Left lung (tissue), 14 donors: ENCODE measurements at places on chromosomes 5 and 9. TPM values are rescaled to one million over a fixed set of nuclear protein-coding genes. Genes with fewer than 3 reads are reported as not detected.

DNA sequence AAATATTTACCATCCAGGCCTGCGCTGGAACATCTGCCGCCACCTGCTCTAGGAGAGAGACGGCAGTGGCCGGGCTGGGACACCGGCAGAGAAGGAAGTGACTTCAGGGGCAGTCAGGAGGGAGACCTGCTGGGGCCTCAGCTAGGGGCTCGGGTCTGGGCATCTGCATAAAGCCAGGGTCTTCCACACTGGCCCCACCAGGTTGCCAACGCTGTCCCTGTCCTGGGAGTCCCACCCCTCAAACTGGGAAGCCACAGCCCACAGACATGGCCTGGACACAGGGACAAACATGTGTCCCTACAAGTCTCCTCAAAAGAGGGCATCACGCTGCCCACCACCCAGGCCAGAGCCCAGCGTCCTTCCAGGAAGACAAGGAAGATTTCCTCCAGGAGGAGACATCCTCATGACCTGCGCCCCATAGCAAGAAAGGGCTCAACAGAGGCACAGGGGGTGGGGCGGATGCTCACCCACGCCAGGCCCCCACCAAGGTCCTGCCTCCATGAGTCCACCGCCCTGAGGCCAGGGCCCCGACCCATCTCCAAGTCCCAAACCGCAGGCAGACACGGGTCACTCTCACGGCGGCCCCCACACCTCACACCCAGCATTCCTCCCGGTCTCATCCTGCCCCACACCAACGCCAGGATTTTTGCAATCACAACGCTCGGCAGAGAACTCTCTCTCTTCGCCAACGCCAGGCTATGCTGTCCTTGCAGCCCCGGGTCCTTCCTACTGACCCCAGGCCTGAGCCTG, 9.0 kb downstream of the VAV2 start:
- no peak overlapping the region for H3K27ac ChIP-seq
- peaks cover 23% of the 10 kb centered on the region for H3K4me1 ChIP-seq
- H3K4me3 ChIP-seq = no peak overlapping the region
- no peak for DNase-seq

GRCh38 chr9:132797861-132798659, 80.0 kb downstream of the AK8 start:
- H3K27ac ChIP-seq = no peak overlapping the region
- H3K4me3 ChIP-seq = no peak overlapping the region
- peaks cover 45% of the 10 kb centered on the region for H3K27me3 ChIP-seq
- H3K36me3 ChIP-seq = no peaks in the 10 kb centered on the region
- peak; percentile 19 for DNase-seq

GRCh38 chr5:160359816-160360215, 10.6 kb downstream of the C1QTNF2 start:
- no peaks in the 10 kb centered on the region for H3K36me3 ChIP-seq
- H3K4me3 ChIP-seq = no peak overlapping the region
- H3K27me3 ChIP-seq = no peaks in the 10 kb centered on the region
- H3K27ac ChIP-seq = no peak overlapping the region

GRCh38 chr5:65334077-65334476, 147.6 kb downstream of the ADAMTS6 start:
- H3K36me3 ChIP-seq = no peaks in the 10 kb centered on the region
- no peak for DNase-seq
- H3K4me1 ChIP-seq = no peaks in the 10 kb centered on the region
- H3K27me3 ChIP-seq = no peaks in the 10 kb centered on the region
- H3K4me3 ChIP-seq = no peak overlapping the region
- no peak overlapping the region for H3K27ac ChIP-seq

- no peak for DNase-seq
- no peaks in the 10 kb centered on the region for H3K36me3 ChIP-seq
- no peak overlapping the region for H3K4me3 ChIP-seq
Observed at GRCh38 chr5:35789732-35790456, 66.8 kb upstream of the IL7R start.

- no peak overlapping the region for H3K27ac ChIP-seq
- no peaks in the 10 kb centered on the region for H3K27me3 ChIP-seq
- H3K36me3 ChIP-seq = no peaks in the 10 kb centered on the region
- no peak for DNase-seq
- H3K4me3 ChIP-seq = no peak overlapping the region
Observed at GRCh38 chr5:64149857-64150521, 15.7 kb upstream of the RNF180 start.

DNA sequence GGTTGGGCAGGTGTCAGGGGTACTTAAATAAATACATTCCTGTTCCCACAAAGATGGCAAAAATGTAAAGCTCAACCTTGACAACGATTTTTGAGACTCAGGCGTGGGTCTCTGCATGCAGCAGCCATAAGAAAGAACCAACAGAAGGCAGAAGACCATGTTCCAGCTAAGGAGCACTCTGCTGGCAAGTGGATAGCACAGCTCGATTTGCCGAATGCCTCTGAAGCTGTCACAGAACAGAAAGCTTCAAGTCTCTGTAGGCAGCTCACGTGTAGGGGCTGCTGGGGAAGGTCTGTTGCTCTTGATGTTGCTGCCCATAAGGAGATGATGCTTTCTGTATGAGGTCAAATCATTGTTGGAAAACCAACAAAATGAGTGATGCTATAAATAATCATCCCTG, 119.6 kb upstream of the GRIN3A start:
- no peaks in the 10 kb centered on the region for H3K36me3 ChIP-seq
- no peaks in the 10 kb centered on the region for H3K27me3 ChIP-seq
- no peak for DNase-seq
- H3K4me1 ChIP-seq = no peaks in the 10 kb centered on the region
- H3K27ac ChIP-seq = no peak overlapping the region
- H3K4me3 ChIP-seq = no peak overlapping the region

DNA sequence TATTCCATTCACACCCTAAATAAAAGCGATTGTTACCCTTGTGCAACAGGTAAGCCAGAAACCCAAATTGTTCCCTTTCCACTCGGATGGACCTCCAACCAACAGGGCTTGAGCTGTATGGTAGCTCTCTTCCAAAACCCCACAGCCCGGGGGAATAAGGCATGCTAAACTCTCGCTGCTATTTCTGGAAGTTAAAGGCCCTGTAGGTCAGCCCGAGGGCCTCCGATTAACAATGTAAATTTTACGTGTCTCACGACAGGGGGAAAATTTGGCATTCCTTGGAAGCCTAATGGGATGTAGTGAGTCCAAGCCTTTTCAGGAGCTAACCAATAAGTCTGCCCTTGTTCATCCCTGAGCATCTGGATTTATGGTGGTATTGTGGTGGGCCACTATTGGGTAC, 26.0 kb downstream of the CNOT8 start:
- no peak for DNase-seq
- no peaks in the 10 kb centered on the region for H3K4me1 ChIP-seq
- no peaks in the 10 kb centered on the region for H3K27me3 ChIP-seq
- no peak overlapping the region for H3K27ac ChIP-seq
- no peaks in the 10 kb centered on the region for H3K36me3 ChIP-seq

- no peaks in the 10 kb centered on the region for H3K27me3 ChIP-seq
- no peaks in the 10 kb centered on the region for H3K36me3 ChIP-seq
- H3K4me1 ChIP-seq = no peaks in the 10 kb centered on the region
- no peak for DNase-seq
- no peak overlapping the region for H3K4me3 ChIP-seq
Observed at GRCh38 chr5:104186100-104186499, 623.5 kb upstream of the NUDT12 start.

GRCh38 chr5:172612771-172613170, 28.3 kb upstream of the NEURL1B start:
- H3K27me3 ChIP-seq = no peaks in the 10 kb centered on the region
- H3K36me3 ChIP-seq = no peaks in the 10 kb centered on the region
- H3K27ac ChIP-seq = no peak overlapping the region
- no peaks in the 10 kb centered on the region for H3K4me1 ChIP-seq
- H3K4me3 ChIP-seq = no peak overlapping the region
- no peak for DNase-seq

- no peaks in the 10 kb centered on the region for H3K36me3 ChIP-seq
- H3K27ac ChIP-seq = no peak overlapping the region
- H3K4me3 ChIP-seq = no peak overlapping the region
- no peaks in the 10 kb centered on the region for H3K4me1 ChIP-seq
- DNase-seq = no peak
- H3K27me3 ChIP-seq = no peaks in the 10 kb centered on the region
Observed at GRCh38 chr9:93890436-93890935, 64.7 kb downstream of the BARX1 start.

GRCh38 chr9:4852419-4852818, 59.7 kb downstream of the RCL1 start:
- H3K4me3 ChIP-seq = no peak overlapping the region
- H3K27ac ChIP-seq = no peak overlapping the region
- no peaks in the 10 kb centered on the region for H3K27me3 ChIP-seq
- DNase-seq = no peak

GRCh38 chr9:13186091-13186490, 93.4 kb downstream of the MPDZ start:
- no peaks in the 10 kb centered on the region for H3K4me1 ChIP-seq
- no peak for DNase-seq
- peaks cover 10% of the 10 kb centered on the region for H3K36me3 ChIP-seq
- no peak overlapping the region for H3K27ac ChIP-seq

DNA sequence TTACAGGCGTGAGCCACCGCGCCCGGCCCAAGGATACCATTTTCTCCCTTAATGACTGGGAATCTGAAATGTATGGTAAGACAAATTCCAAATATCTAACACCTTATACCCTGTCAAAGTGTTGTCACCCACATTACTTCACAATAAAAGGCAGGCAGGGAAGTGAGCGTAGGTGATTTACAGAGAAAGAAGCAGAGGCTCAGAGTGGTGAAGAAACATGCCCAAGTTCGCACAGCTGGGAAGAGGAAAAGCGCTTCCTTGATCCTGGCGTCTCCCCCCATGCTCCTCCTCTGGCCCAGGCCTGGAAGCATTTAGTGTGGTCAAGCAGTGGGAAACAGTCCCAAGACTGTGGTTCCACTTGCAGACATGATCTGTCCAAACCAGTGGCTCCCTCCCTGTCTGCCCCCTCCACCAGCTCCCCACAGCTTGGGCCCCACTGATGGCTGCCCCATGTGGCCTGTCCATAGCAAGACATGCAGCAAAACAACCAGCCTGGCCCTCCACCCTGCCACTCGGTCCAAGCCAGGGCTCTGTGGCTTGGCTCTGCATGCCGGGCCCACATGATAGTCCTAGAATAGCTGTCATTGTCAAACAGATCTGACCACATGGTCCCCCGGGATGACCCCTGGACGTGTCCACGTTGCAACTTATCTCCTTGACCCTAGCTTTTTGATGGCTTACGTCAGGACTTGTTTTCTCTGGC, 107.2 kb downstream of the TTLL11 start:
- H3K27me3 ChIP-seq = no peaks in the 10 kb centered on the region
- no peak overlapping the region for H3K4me3 ChIP-seq
- no peak for DNase-seq
- H3K36me3 ChIP-seq = no peaks in the 10 kb centered on the region
- no peaks in the 10 kb centered on the region for H3K4me1 ChIP-seq
- H3K27ac ChIP-seq = no peak overlapping the region

DNA sequence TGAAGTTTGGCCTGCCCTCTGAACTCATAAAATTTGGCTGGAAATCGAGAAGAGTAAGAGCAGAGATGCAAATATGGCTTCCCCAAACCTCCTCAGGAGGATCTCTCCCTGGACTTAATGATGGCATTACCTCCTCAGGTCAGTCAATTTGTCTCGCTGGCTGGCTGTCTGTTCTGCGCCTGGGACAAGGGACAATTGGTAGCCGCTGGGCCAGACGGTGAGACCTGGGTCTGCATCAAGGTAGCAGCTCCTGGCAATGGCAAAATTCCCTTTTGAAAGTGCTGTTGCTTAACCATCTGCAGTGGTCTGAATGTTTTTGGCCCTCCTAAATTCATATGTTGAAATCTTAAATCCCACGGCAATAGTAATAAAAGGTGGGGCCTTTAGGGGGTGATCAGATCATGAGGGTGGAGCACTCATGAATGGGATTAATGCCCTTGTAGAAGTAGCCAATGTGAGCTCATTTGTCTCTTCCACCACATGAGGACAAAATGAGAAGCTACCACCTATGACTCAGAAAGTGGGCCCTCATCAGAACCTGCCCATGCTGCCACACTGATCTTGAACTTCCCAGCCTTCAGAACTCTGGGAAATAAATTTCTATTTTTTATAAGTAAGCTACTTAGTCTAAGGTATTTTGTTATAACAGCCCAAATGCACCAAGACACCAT, 439.3 kb upstream of the KLF4 start:
- H3K27me3 ChIP-seq = no peaks in the 10 kb centered on the region
- no peak for DNase-seq
- H3K4me3 ChIP-seq = no peak overlapping the region
- no peak overlapping the region for H3K27ac ChIP-seq

- peak overlapping the region; percentile 62 for H3K4me3 ChIP-seq
- H3K27me3 ChIP-seq = no peaks in the 10 kb centered on the region
- H3K4me1 ChIP-seq = no peaks in the 10 kb centered on the region
- DNase-seq = peak; percentile 12
Observed at GRCh38 chr5:157744051-157745011, 819 bp downstream of the LSM11 start.

- no peak overlapping the region for H3K27ac ChIP-seq
- H3K4me3 ChIP-seq = no peak overlapping the region
- H3K4me1 ChIP-seq = no peaks in the 10 kb centered on the region
- no peak for DNase-seq
Observed at GRCh38 chr9:14529054-14529453, 164.2 kb downstream of the ZDHHC21 start.

- peaks cover 55% of the 10 kb centered on the region for H3K4me1 ChIP-seq
- no peaks in the 10 kb centered on the region for H3K36me3 ChIP-seq
- peak; percentile 47 for DNase-seq
- peak overlapping the region; percentile 74 for H3K4me3 ChIP-seq
Observed at GRCh38 chr5:10760096-10760920, 726 bp downstream of the DAP start.

GRCh38 chr5:39197556-39197955, 21.8 kb downstream of the FYB1 start:
- H3K27me3 ChIP-seq = no peaks in the 10 kb centered on the region
- no peak overlapping the region for H3K4me3 ChIP-seq
- peaks cover 12% of the 10 kb centered on the region for H3K36me3 ChIP-seq
- no peak overlapping the region for H3K27ac ChIP-seq
- H3K4me1 ChIP-seq = no peaks in the 10 kb centered on the region

GRCh38 chr9:131769361-131769760, 29.5 kb upstream of the RAPGEF1 start:
- H3K27me3 ChIP-seq = no peaks in the 10 kb centered on the region
- H3K27ac ChIP-seq = no peak overlapping the region
- no peak overlapping the region for H3K4me3 ChIP-seq
- no peaks in the 10 kb centered on the region for H3K36me3 ChIP-seq

- H3K27ac ChIP-seq = no peak overlapping the region
- H3K36me3 ChIP-seq = no peaks in the 10 kb centered on the region
- no peak overlapping the region for H3K4me3 ChIP-seq
- no peaks in the 10 kb centered on the region for H3K27me3 ChIP-seq
- no peaks in the 10 kb centered on the region for H3K4me1 ChIP-seq
Observed at GRCh38 chr9:13684656-13685055, 405.2 kb upstream of the MPDZ start.

DNA sequence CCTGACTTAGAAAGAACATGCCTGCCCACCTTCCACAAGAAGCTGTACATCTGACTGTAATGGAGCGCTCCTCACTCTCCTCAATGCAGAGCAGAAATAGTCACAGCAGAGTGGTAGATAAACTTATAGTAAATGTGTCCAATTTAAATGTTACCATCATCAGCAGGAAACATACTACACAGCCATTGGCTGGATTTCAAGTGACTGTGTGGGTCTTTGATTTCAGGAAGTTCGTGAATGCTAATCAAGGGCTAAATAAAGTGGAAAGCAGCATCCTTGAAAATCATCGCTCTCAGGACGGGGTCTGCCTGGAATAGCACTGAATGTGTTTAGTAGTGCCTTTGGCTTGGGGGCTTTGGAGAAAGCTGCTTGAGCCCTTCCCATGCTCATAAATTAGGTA, 32.4 kb upstream of the CRHBP start:
- no peak overlapping the region for H3K27ac ChIP-seq
- H3K36me3 ChIP-seq = no peaks in the 10 kb centered on the region
- H3K4me3 ChIP-seq = no peak overlapping the region

The TLR4 gene
- polyA plus RNA-seq = 13.1 TPM

The SPATA31C1 gene
- 0.07 TPM for polyA plus RNA-seq

The PCDHB2 gene
- polyA plus RNA-seq = 5.9 TPM

The CNTFR gene
- polyA plus RNA-seq = 29.3 TPM

The NDUFA8 gene
- 47.6 TPM for polyA plus RNA-seq

The ACTBL2 gene
- not detected for polyA plus RNA-seq
